Sigmoid colon (tissue), 7 donors: ENCODE measurements at places on chromosomes 16 and 17. TPM values are rescaled to one million over a fixed set of nuclear protein-coding genes. Genes with fewer than 3 reads are reported as not detected.

DNA sequence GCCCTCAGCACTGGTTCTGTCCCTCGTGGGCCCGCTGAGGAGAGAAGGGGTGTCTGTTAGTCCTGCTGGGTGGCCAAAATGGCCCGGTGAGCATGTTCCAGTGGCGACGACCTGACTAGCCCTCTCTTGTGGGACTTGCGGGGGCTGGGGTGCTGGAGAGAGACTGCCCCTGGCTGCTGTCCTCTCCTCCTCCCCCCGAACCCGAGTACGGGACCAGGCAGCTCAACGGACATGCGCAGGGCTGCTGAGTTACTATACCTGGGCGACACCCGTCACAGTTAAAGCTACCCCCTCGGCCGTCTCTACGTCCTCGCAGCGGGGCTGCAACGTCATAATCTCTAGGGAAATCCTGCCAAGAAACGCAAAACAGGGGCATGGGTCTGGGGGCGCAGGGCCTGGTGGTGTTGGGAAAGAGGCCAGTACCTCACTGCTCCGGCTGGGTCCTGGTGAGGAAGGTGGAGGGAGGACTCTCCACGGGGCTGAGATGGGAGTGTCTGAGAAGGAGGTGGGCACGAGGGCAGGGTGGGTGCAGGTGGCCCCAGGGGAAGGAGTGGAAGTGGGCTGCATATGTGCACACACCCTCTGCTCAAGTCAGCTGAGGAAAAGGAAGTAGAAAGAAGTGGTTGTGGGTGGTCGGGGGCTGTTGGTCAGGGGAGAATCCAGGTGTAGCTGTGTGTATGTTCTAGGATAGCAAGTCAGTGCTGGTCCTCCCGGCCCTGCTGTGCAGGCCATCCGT, 13.4 kb downstream of the FLOT2 start:
- no peak for DNase-seq

GRCh38 chr16:11948819-11949218, 7.0 kb upstream of the NPIPB2 start:
- DNase-seq, result no peak

Gene TBX21
- 0.41 TPM for total RNA-seq

Gene ABAT
- total RNA-seq, result 8.3 TPM

GRCh38 chr17:69921046-69921445, 154.0 kb upstream of the KCNJ16 start:
- no peak for DNase-seq
